ENCODE measurements at places on chromosomes 12 and 14.

- no peak for DNase-seq
Measured at GRCh38 chr12:57780284-57780897, 2.2 kb upstream of the TSFM start.

DNA sequence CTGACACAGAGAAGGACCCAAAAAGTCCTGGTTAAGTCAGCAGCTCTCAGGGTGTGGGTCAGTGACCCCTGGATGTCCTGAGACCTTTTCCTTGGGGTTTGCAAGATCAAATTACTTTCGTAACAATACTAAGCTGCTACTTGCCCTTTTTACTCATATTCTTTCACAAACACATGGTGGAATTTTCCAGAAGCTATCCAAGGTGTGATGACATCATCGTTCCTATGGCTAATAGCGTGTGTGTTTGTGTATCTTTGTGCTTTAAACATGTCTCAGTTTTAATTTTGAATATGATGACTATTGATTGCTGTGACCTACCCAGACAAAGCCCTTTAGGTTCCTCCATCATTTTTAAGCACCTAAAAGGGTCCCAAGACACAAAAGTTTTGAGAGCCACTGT, 176.2 kb downstream of the PHETA1 start:
- DNase-seq: no peak

GRCh38 chr12:54421879-54422250, 2.8 kb upstream of the ITGA5 start:
- no peak for DNase-seq

GRCh38 chr12:80837342-80837978, 100.3 kb downstream of the LIN7A start:
- peak; percentile 3 for DNase-seq

- DNase-seq: no peak
Measured at GRCh38 chr12:123227581-123228258, 5.2 kb downstream of the MPHOSPH9 start.

- DNase-seq: peak; percentile 57
Measured at GRCh38 chr14:67490196-67490595, 1.7 kb upstream of the TMEM229B start.

- no peak for DNase-seq
Measured at GRCh38 chr14:59363531-59364226, 101.5 kb downstream of the GPR135 start.

Measured in inflammatory macrophage treated with lipopolysaccharide for 4 hours (primary cell).